ENCODE measurements at places on chromosomes 4 and X.

DNA sequence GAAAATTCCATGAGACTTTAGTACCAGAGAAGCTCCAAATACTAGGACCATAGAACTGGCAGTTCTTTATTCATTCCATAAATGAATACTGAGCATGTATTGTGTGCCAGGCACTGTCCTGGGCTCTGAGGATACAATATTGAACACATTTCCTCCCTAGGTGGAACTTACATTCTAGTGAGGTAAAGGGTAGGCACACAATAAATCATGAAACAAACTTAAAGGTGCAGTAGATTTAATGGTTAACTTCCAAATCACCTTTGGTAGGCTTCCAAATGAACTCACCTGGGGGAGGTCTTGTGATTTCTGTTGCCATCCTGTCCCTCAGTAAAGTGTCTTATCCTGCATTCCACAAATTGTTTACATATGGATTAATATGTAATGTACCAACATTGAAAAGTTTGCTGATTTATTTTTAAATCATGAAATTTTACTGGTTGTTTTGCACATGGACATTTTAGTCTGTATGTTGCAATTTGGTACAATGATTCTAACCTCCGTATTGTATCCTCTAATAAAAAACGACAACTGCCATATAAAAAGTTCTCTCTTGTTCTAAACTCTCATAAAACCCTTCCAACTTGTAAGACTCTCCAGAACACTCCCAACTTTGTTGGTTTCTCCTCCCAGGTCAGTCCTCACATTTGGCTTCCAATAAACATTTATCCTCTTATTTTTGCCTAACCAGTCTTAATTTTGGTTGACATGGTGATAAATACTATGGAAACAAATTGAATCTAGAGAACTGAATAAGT is 4.5 kb upstream of the MAGEA11 start:
- DNase-seq = no peak

GRCh38 chr4:89733946-89734345 is 103.0 kb downstream of the SNCA start:
- no peak for DNase-seq

GRCh38 chr4:113141901-113142346 is 92.5 kb downstream of the ANK2 start:
- DNase-seq = no peak

- DNase-seq = no peak
These were observed 258.5 kb downstream of the CRLF2 start for GRCh38 chrX:953879-954482.

DNA sequence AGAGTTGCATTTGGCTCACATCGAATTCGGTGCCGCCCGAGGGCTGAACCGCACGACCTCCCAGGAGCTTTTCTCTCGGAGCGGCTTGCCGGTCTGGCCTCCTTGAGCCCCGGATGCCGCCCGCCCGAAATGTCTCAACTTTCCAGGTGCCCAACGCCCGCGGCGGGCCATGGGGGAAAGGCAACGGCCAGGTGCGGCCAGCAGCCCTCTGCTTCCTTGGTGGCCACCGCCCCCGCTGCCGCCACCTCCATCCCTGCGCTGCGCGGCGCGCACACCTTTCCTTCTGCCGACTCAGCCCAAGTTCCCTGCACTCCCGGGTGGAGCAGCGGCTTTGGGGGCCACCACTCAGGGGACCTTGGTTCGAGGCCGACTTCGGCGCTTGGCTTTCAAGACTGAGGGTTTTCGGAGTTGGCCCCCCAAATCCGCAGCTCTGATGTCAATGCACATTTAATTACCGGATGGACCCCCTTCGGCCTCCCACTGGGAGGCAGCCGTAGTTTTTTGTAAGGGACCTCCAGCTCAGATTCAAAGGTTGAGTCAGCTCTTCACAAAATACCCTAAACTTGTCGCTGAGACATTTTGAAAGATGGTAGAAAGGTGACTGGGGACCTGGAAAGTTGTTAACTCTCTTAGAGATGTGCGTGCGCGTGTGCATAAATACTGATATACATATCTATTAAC is 1.1 kb downstream of the AFF2 start:
- no peak for DNase-seq

- no peak for DNase-seq
These were observed 170.1 kb downstream of the ATP10D start for GRCh38 chr4:47654972-47655693.

DNA sequence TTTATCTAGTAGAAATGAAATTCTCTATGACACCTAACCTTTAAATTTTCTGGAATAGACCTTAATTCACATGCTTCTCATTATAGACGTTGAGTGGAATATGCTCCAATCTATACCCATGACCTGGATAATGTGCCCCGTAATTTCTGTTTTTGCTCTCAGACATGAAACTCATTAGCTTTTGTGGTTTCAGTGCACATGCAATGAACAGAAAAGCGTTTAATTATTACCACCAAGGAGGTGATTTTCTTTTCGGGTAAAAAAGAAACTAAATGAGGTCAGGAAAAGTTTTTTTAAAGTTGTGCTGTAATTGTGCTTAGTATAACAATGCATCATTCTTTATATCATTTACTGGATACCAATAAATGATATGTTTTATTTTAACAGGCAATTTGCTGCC is 1703.9 kb upstream of the TENM3 start:
- DNase-seq = no peak

Measured in RWPE2 (cell line).